ENCODE measurements at places on chromosomes 12 and 14. TPM values are rescaled to one million over a fixed set of nuclear protein-coding genes. Genes with fewer than 3 reads are reported as not detected.

GRCh38 chr12:71947645-71948105 is 9.0 kb downstream of the TPH2 start:
- DNase-seq = peak; percentile 64
- H3K27me3 ChIP-seq = no peaks in the 10 kb centered on the region
- no peak overlapping the region for H3K27ac ChIP-seq
- no peaks in the 10 kb centered on the region for H3K36me3 ChIP-seq
- H3K4me3 ChIP-seq = no peak overlapping the region

- H3K27me3 ChIP-seq = no peaks in the 10 kb centered on the region
- no peak overlapping the region for H3K4me3 ChIP-seq
- no peak for DNase-seq
- peaks cover 47% of the 10 kb centered on the region for H3K36me3 ChIP-seq
- no peak overlapping the region for H3K27ac ChIP-seq
These were observed 121.9 kb downstream of the ITPR2 start for GRCh38 chr12:26711072-26711471.

The OR9K2 gene
- not detected for total RNA-seq

DNA sequence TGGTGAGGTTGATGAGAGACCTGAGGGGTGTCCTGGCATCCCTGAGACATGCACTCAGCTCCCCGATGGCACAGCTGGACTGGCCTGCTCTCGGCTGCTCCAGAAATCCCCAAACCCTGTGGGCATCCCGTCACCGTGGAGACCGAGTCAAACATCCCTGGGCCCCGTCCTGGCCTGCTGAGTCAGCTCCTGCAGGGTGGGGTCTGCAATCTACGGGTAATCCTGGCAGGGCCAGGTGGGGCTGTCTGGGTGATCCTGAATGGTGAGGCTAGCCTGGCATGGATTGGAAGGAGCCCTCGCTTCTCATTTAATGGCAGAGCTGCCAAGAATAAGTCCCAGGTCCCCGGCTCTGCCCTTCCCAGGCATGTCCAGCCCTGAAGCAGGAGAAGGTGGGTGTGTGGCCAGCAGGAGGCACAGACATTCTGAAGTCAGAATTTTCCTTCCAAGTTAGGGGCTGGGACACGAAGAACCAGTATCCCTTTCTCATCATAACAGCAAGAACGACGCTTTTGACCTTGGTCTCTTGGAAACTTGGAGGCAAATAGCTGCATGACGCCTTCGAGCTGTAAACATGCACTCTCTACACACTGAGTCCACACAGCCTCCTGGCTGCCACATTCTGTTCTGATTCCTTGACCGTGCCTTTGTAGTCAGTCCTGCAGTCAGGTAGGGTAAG is 17.7 kb upstream of the SERPINA4 start:
- no peaks in the 10 kb centered on the region for H3K36me3 ChIP-seq
- H3K4me1 ChIP-seq = peaks cover 4% of the 10 kb centered on the region
- no peaks in the 10 kb centered on the region for H3K27me3 ChIP-seq
- no peak overlapping the region for H3K27ac ChIP-seq
- H3K4me3 ChIP-seq = no peak overlapping the region

The PPP4R4 gene
- total RNA-seq = 0.37 TPM

DNA sequence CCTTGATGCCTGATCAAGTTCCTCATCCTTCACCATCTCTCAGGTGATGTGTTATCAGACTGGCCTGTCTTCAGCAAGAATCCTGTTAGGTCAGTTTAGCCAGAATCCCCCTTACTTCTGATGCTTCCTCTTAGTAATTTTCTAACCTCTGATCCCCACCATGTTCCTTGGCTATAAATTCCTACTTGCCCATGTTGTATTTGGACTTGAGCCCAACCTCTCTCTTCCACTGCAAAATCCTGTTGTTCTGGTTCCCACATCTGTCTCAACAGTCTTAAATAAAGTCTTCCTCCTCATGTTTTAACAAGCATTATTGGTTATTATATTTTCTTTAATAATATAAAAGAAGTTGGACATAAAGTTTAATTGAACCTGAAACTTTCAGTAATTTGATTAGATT is 987.8 kb upstream of the USP15 start:
- no peak overlapping the region for H3K4me3 ChIP-seq
- no peaks in the 10 kb centered on the region for H3K36me3 ChIP-seq
- H3K27me3 ChIP-seq = no peaks in the 10 kb centered on the region
- no peaks in the 10 kb centered on the region for H3K4me1 ChIP-seq
- H3K27ac ChIP-seq = no peak overlapping the region
- no peak for DNase-seq

The PLA2G1B gene
- not detected for total RNA-seq
